ENCODE measurements at places on chromosomes 7 and 10.

DNA sequence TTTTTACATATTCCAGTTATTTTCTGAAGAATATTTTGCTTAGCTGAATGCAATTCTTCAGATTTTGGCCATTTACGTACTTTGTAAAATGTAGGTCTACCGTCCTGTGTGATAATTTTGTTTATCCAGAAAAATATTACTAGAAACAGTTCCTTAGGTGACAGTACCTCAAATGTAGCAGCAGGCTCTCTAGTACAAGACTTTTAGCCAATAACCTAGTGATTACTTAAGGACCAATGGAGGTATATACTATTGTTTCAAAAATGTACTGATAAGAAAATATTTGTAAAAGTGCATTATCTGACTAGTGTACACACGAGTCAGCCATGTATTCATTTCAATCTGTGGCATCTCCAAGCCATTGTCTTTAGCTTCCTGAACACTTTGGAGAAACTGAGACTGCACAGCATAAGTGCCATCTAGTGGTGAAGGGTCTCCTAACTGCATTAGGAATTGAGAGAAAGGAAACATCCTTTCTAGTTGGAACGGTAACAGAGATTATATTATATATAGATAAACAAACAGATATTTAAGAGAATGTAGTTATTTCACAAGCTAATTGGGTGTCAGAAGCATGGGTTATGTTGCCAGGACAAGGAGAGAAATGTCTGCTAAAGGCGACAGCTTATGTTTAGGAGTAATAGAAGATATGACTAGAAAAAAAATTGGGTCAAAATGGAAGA lies 23.7 kb downstream of the RTKN2 start:
- DNase-seq, result peak; percentile 42

DNA sequence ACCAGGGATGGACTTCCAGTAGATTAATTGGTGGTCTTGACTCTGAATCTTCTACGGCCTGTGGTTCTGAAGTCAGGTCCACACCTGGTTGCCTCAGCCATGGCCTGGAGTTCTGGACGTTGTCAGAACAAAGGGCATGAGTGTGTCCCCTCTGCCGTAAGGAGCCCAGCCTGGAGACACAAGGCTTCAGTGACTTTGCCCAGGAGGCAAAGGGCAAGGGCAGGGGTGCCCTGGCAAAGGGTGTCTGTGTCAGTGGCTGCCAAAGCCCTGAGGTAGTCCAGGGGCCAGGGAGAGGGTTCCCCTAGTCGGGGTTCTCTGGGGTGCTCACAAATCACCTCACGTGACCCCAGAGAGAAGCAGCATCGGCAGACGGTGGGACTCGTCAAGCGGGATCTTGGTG lies 273.2 kb upstream of the ZNF32 start:
- DNase-seq, result no peak

- no peak for DNase-seq
Observed at GRCh38 chr7:137619181-137619580, 227.6 kb downstream of the DGKI start.

DNA sequence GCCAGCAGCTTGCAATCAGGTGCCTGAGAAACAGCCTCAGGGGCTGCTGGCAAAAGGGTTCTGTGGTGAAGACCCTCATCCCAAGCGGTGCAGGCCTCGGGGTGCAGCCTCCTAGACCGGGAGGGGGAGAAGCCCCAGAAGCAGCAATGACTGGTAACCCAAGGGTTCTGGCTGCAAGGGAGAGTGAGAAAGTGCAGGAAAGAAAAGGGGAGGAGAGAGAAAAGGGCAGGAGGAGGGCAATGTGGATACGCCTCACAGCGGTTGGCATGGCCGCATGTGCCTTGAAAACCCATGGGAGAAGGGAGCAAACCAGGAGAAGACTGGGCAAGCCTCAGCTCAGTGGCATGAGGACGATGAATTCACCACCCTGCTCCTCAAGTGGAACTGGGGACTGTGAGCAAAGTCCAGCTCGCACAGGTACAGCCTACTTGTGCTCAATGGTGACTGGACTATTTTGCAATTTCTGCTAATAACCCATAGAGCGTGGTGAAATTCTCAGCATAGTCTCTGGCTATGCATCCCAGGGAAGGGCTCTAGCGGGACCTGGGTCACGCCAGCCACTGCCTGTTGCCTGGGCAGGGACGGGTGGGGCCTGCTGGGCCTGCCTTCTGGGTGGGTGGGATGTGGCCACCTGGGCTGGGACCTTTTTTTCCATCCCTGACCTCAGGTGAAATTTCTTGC lies 6.2 kb downstream of the CLRN3 start:
- no peak for DNase-seq

- DNase-seq, result no peak
Observed at GRCh38 chr7:137760111-137760510, 86.7 kb downstream of the DGKI start.

GRCh38 chr10:8301831-8302230 lies 247.3 kb downstream of the GATA3 start:
- DNase-seq, result no peak

GRCh38 chr7:21851559-21851967 lies 94.1 kb downstream of the CDCA7L start:
- DNase-seq, result no peak

DNA sequence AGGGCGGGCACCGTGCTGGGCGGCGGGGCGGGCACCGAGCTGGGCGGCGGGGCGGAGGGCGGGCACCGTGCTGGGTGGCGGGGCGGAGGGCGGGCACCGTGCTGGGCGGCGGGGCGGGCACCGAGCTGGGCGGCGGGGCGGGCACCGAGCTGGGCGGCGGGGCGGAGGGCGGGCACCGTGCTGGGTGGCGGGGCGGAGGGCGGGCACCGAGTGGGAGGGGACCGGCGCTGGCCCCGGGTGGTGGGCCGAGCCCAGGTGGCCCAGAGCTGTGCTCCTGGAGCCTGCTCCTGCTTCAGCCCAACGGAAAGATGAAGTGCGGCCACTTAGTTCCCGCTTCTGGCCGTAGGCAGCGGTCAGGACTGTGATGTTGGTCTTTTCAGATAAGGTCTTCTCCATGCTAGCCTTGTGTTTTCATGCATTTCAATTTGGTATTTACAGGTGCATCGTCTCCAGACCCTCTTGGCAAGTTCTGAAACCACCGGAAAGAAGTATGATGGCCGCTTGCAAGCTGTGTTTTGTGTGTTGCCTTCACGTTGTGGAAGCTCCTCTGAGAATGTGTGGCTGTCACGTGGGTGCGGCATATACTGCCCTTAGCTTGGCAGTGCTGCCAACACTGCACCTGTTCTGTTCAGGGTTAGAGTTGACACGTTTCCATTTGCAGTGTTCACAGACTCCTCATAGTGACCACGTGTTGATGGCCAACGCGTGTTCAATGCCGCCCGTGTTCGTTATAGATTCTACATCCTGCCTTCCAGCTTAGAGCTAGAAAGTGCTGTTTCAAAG lies 25.2 kb downstream of the IQCE start:
- DNase-seq, result no peak

GRCh38 chr7:133095119-133095671 lies 13.3 kb upstream of the CHCHD3 start:
- no peak for DNase-seq

DNA sequence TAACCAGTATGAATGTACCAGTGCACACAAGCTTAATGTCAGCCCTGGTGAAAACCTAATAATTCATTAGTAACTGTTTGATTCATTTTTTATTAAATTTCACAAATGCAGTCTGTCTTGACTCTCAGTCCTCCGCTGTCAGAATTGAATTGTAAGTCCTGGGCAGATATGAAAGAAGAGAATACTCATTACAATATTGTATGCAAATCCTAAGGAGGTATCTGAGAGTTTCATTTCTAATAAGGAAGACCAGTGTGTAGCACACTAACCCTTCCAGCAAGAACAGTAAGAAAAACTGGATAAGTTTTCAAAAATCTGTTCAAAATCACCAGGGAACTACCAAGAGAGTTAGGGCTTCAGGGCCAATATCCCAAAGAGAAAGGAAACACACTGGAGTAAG lies 652.1 kb downstream of the SUGCT start:
- no peak for DNase-seq

DNA sequence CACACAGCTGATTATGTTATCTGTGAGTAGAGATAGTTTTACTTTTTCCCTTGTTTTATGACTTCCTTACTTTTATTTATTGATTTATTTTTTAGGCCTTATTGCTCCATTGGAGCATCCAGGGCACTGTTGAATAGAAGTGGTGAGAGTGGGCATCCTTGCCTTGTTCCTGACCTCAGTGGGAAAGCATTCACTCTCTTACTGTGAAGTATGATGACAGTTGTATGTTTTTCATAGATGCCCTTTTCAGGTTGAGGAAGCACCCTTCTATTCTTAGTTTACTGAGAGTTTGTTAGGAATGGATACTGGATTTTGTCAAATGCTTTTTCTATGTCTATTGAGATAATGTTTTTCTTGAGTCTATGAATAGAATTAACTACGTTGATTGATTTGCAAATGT lies 88.6 kb downstream of the XRCC2 start:
- DNase-seq, result no peak

DNA sequence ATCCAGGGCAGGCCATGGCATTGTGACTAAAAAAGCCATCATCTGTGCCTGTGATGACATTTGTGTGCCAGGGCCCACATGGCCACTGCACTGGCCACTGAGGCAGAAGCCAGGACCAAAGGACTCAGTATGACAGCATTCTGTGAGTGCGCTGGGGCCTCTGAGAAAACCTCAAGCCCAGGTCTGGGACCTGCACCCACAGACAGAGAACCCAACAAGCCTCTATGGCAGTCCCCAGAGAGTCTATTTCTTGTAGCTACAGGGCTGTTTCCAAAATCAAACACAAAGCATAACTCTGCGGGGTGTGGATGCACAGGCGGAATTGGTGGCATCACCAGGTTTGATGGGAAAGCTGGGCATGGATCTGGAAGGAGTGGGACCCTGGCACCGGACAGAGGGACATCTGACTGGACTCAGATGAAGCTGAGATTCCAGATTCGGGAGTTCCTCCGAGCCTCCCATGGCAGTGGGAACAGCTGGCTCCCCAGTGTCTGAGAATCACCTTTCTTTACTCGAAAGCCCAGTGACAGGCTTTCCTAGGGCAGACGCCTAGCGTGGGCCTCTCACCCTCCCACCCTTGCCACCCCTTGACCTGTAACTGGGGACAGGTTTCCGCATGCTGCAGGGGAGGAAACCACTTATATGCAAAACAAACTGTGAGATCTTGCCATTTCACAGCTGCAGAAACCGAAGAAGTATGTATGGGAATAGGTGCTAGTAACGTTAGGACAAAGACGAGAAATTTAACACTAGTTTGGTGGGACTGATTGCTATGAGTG lies 70.6 kb upstream of the RHEB start:
- no peak for DNase-seq

DNA sequence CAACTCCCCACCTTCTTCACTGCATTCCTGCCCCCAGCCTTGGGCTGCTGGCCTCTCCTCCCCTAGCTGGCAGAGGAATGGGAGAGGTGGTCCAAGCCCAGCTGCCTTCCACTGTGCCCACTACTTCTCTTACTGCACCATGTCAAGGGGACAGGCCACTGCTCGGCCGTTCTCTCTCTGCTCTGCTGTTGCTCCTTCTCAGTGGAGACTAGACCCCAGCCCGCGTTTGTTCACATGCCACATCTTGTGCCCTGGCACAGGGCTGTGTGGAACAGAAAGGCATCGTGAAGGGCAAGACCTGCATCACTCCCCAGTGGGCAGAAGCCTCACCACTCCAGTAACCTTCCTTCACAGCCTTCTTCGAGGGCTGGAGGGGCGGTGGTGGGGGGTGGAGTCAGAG lies 711 bp upstream of the CDHR3 start:
- DNase-seq, result no peak

DNA sequence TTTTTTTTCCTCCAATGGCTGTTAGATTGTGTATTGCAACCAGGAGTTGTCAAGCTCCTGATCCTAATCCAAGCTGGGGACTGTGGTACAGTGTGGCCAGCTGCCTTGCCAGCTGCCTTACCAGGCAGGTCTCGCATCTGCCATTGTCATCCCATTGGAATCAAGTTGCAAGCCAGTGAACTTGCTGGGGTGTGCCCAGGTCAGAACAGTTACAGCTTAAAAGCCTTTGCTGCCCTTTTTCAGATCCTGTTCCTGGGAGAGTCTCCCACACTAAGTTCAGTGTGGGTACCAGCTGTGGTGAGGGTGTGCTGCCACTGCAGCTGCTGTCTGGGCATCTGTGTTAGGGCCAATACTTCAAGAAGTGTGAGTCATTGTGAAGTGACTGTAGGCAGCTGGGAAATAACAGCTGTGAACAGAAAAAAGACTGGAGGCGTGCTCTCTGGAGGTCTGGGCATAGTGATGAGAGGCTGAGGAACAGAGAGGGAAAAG lies 72.8 kb downstream of the CCNY start:
- no peak for DNase-seq

- DNase-seq, result no peak
Observed at GRCh38 chr10:111222961-111223360, 146.1 kb downstream of the ADRA2A start.

GRCh38 chr10:9357471-9357870 lies 1303.0 kb downstream of the GATA3 start:
- no peak for DNase-seq

- DNase-seq, result no peak
Observed at GRCh38 chr7:15489383-15489782, 72.4 kb downstream of the AGMO start.

- DNase-seq, result no peak
Observed at GRCh38 chr7:83452256-83452655, 196.7 kb downstream of the SEMA3E start.
